WERI-Rb-1 (cell line): ENCODE measurements at places on chromosomes 5 and 9.

- no peak for DNase-seq
Observed at GRCh38 chr5:123813264-123813663, 301.3 kb downstream of the CSNK1G3 start.

DNA sequence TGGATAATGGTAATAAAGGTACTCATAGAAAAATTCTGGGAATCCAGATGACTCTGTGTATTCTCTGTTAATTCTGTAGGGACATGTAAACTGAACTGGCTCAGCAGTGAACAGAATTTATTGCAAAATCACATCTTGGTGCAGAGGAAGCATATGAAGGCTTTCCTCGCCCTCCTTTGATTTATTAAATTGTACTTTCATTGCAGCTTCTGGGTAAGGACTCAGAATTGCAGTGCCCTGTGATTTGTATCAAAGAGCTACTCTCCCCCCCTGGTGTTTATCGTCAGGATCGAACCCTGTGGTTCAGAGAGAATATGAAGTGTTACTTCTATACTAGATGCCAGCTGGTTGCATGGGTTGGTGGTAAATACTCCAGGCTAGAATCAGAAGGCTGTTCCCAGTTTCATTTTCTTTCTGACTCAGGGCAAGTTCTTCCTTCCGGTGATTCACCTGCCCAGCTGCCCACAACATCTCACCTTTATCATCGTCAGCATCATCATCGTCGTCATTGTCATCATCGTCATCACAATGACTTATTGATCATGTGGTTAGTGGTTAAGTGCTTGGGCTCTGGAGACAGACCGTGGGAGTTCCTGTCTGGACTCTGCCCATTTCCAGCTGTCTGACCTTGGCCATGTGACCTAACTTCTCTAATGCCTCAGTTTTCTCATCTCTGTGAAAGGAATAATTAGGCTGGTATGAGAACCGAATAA lies 238.8 kb downstream of the ARHGAP26 start:
- no peak for DNase-seq

DNA sequence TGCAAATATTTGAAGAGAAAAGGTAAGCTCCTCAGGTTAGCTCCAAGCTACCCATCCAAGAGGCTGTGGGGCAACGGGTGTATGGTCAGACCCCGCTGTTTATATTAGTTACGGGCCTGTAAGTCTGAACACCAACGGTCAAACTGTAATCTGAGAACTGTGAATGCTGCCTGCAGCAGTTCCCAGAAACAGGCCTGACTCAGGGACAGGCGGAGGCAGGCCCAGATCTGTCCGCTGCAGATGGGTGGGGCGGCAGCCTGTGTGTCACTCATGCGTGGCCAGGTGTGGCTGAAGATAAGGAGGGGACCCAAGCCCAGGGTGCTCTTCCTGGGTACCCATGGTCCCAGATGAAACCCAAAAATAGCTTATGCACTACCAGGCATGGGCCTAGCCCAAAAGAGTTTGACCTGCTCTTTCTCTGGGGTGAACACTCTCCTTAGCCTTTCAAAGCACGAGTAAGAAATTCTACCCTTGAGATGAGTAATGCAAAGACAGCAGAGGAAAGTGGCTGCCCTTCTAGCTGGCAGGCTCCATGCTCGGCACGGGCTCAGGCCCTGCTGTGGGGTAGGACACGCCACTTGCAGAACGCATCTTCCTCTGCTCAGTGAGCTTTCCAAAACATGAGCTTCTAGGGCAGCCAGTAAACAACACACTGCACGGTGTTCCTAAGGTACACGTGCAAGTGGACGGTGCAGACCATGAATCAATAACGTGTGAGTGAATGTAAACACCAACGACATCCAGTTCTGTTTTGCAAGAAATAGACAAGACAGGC lies 9.1 kb downstream of the UBAC1 start:
- DNase-seq: peak; percentile 66

GRCh38 chr5:168434746-168435321 lies 51.4 kb upstream of the RARS1 start:
- no peak for DNase-seq

DNA sequence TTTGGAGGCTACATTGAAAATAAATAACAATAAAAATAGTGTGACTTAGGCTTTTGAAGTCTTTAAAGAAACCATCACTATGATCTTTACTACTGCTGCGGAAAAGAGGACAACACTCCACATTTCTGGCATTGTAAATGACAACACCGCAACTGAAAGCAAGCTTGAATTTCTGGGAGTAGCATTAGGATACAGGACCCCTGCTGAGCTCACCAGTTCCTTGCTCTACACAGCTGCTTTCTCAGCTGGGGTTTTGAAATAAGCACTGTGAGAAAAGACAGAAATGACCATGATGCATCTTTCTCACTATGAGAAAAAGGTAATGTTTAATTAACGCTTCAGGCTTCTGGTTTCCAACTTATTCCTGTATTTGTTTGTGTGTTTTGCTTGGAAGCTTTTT lies 168.0 kb downstream of the TAF11L14 start:
- DNase-seq: no peak

DNA sequence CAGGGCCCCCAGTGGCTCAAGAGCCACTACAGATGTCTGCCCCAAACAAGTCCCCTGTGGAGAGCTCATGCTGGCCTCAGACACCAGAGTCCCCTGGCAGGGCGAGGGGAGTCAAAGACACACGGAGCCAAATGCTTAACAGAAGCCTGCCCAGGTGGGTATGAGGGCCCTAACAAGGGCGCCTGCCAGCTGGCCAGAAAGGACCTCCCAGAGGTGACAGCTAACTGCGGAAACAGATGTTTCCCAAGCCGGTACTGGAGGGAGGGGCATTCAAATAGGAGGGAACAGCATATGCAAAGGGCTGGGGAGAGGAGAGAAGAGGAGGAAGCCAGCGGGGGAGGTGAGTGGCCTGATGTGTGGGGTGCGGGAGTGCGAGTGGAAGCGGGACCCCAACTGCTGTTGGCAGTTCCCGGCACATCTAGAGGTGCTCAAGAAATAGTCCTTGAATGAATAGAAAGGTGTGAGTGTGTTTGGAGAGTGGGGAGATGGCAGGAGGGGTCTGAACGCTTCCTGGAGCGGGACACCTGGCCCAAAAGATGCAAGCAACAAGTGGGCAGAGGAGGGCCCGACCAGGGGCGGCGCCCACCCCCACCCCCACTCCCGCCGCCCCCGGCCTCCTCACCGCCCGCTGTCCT lies 824 bp downstream of the MXD3 start:
- DNase-seq: no peak

DNA sequence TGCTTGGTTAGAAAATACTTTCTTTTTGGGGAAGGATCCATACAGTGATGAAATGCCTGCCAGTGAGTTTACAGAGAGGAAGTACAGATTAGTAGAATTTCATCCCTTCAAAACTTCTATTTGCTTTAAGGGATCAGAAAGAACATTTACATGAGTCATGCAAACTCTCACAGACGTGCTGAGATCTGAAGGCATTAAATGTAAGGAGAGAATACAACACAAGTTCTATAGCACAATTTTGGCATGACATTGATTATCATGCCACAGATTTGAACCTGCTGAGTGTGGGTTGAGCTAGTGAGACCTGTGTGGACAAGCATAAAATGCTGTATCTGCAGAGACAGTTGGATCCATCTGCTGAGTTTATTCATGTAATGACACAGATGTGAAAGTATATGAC lies 613.6 kb upstream of the SEMA6A start:
- no peak for DNase-seq

DNA sequence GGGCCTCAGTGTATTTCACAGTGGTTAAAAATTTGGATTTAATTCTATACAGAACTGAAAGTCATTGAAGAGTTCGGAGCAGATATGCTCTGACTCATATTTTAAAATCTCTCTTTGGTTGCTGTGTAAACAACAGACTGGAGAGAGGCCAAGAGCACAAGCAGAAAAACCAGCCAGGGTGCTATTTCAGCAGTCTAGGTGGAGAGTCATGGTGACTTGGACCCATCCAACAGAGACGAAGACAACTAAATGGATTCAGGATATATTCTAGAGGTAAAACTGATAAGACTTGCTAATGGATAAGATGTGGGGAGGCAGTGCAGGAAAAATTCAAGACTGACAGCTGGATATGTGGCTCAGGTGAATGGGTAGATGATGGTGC lies 168.9 kb downstream of the MAPKAP1 start:
- DNase-seq: no peak

DNA sequence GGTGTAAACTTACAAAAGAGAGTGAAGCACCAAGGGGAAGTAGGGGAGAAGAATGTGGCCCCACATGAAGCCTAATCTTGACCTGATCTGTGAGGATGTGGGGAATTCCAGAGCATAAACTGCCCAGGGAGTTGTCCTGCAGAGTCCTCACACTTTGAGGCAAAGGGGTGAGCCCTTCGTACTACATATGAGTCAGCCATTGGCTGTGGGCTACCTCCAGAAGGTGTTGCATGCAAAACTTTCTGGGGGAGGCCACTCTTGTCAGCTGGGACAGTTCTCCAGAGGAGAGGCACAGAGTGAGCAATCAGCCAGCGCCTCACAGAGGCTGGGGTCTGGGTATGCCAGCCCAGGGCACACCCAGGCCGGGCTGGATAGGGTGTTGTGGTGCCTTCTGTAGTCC lies 98.1 kb upstream of the NMUR2 start:
- no peak for DNase-seq

- DNase-seq: no peak
Observed at GRCh38 chr9:75903785-75904360, 13.4 kb downstream of the PCSK5 start.

- no peak for DNase-seq
Observed at GRCh38 chr5:40084614-40085013, 595.1 kb upstream of the PTGER4 start.
